ENCODE measurements at places on chromosomes 16 and 17.

- no peak for DNase-seq
Measured at GRCh38 chr17:45575126-45575885, 84.8 kb upstream of the PLEKHM1 start.

GRCh38 chr17:49854126-49854525, 6.3 kb upstream of the TAC4 start:
- DNase-seq: no peak

DNA sequence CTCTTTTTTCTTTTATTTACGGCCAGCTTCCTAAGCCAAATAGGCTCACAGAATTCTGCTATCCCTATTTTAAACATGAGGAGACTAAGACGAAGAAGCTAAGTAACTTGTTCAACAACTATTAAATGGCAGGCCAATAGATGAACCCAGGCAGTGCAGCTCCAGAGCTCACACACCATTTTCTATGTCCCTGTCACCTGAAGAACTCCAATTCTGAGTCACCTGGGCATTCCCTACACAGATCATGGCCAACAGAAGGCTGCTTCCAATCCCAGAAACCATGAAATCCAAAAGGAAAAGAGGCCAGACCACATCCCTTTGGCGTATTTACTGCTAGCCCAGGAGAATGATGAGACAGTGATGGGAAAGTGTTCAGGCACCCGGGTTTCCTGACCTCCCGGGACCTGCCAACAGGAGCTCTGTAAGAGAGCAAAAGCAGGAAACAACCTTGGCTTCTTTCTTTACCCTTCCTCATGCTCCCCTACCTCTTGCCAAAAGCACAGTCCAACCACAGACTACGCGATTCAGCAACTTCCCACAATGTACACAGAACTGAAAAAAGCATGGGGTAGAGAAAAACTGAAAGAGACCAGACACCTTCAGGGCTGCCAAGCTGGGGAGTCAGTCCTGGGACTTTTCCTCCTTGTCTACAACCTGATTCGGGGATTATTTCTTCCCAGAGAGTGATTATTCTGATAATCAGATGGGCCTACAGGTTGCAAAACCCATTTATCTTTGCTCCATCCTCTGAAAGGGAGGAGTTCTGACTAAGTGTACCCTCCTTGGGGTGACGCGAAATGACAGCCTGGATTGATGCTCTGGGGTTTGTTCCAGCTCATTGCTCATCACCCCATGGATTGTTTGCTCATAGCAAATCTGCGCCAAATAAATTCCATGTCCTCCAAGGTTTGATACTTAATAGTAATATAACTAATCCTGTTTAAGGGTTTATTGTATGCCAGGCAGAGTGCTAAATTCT, 47.8 kb upstream of the HAS3 start:
- DNase-seq: no peak

- DNase-seq: peak; percentile 6
Measured at GRCh38 chr17:60506312-60506711, 19.7 kb downstream of the APPBP2 start.

DNA sequence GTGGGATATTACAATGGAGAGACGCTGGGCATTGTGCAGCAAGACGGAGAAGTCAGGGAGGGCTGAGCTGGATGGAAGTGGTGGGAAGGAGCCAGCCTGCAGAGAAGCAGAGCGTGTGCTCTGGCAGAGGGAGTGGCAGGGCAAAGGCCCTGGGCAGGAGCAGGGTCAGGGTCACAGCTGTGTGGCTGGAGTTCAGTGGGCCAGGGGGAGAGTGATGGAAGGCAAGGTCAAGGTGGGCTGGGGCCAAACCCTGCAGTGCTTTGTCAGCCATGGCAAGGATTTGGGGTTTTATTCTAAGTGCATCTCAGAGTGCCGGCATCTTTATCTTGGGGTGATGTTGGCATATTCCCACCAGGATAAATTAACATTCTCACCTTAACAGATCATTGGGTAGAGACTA, 31.9 kb upstream of the C16orf78 start:
- no peak for DNase-seq

All from activated CD4-positive, alpha-beta T cell treated with anti-CD3 and anti-CD28 coated beads, Interleukin-2, amount 50 U/mL, for 16 hours (primary cell).